ENCODE measurements at places on chromosomes 7 and 10. TPM values are rescaled to one million over a fixed set of nuclear protein-coding genes. Genes with fewer than 3 reads are reported as not detected.

- no peak overlapping the region for H3K27ac ChIP-seq
- H3K27me3 ChIP-seq = no peaks in the 10 kb centered on the region
- H3K4me1 ChIP-seq = no peaks in the 10 kb centered on the region
- no peak for DNase-seq
- H3K4me3 ChIP-seq = no peak overlapping the region
These were observed 142.6 kb upstream of the RNF32 start for GRCh38 chr7:156497776-156498509.

DNA sequence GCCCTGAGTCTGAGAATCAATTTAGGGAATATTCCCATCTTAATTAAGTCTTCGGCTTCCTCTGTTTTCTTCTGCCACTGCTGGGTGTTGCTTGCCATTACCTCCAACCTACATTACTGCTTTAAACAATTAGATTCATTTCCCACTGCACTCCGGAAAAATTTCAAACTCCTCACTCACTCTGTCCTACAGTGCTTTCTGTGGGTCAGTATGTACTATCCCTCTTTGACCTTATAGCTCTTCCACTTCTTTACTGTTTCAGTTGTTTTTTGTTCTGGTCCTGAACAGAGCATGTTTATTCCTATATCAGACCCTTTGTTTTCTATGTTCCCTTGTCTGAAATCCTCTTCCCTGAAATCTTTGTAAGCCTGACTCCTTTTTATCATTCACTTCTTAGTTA, 160.6 kb downstream of the MAGI2 start:
- peaks cover 14% of the 10 kb centered on the region for H3K4me1 ChIP-seq
- H3K36me3 ChIP-seq = no peaks in the 10 kb centered on the region
- H3K27me3 ChIP-seq = no peaks in the 10 kb centered on the region
- no peak overlapping the region for H3K27ac ChIP-seq
- DNase-seq = no peak

DNA sequence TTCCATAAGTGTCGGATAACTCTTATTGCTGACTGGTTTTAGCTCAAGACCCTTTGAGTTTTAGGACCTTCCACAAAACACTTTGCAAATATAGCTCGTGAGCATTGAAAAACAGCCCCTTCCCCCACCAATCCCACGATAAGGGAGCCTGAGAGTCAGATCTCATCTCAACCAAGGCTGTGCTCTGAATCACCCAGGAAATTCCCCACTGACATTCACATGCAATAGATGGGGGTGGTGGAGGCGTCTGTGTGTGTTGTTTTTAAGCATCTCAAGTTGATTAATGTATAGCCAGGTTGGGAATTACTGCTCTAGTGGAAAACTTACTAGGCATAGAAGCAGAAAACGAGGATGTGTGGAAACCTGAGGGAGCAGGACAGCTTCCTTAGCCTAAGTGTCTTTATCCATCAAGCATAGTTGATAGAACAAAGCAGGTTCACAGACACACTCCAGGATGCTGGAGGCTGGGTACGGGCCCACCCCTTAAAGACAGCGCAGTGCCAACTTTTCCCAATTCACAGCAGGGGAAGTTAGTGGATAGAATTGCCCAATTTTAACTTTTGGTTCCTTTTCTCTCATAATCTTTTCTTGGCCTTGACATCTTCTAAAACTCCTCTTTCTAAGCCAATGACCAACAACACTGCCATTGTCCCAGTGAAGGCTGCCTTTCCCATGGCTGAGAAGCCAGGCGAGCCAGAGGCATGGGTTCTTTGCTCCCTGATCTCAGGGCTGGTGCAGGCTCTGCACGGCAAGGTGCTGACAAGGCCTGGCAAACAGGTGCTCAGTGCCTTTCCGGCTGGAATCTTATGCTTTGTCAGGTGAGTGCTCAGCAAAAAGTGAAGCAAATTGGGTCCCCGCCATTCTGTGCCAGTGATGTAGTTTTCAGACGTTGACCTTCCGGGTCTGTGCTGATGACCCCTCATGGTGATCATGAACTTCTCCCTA, 98.5 kb upstream of the INSIG1 start:
- H3K4me3 ChIP-seq = no peak overlapping the region
- H3K27ac ChIP-seq = no peak overlapping the region
- peaks cover 2% of the 10 kb centered on the region for H3K36me3 ChIP-seq
- DNase-seq = no peak
- H3K27me3 ChIP-seq = no peaks in the 10 kb centered on the region

- H3K36me3 ChIP-seq = peaks cover 3% of the 10 kb centered on the region
- H3K27me3 ChIP-seq = no peaks in the 10 kb centered on the region
- no peak overlapping the region for H3K4me3 ChIP-seq
- H3K27ac ChIP-seq = peak overlapping the region; percentile 99
- H3K4me1 ChIP-seq = peaks cover 96% of the 10 kb centered on the region
These were observed 11.8 kb downstream of the HTRA1 start for GRCh38 chr10:122473116-122473515.

DNA sequence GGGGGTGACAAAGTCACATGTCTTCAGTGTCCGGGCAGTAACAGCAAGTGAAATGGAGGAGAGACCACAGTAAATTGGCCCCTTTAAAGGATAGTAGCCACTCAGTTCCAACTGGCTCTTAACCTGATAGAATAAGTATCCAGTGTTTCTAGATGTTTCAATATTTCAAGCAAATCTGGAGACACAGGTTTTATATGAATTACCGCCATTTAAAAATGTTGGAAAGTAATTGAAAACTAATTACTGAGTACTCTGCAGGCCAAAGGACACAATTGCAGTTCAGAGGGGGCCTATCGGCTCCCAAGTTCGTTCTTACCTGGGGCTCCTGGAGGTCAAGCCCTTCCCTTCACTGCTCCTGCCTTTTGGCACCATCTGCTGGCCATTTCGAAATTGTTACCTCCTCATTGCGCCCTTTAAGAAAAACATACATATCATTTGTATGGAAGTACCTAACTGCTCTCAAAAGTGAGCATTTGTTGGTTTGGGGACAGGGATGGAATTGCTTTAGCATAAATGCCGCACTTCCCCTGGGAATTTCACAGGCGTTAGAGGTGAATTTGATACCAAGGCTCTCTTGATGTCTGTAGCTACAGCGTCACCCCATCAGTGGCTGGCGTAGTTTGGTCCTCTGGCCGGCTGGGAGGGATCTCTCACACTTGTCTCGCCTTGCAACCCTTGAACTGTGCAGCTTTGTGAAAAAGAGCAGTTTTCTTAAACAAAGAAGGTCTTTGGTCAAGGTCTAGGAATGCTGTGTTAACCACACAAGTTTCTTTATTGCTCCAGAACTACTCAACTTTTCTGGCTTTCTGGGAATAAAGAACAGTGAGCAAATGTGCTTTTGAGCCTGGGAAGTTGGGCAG, 220.0 kb downstream of the ARHGAP21 start:
- no peak for DNase-seq
- peaks cover 4% of the 10 kb centered on the region for H3K4me1 ChIP-seq
- H3K36me3 ChIP-seq = peaks cover 8% of the 10 kb centered on the region
- H3K4me3 ChIP-seq = no peak overlapping the region
- no peak overlapping the region for H3K27ac ChIP-seq
- H3K27me3 ChIP-seq = no peaks in the 10 kb centered on the region

The CYP3A4 gene
- total RNA-seq = not detected

DNA sequence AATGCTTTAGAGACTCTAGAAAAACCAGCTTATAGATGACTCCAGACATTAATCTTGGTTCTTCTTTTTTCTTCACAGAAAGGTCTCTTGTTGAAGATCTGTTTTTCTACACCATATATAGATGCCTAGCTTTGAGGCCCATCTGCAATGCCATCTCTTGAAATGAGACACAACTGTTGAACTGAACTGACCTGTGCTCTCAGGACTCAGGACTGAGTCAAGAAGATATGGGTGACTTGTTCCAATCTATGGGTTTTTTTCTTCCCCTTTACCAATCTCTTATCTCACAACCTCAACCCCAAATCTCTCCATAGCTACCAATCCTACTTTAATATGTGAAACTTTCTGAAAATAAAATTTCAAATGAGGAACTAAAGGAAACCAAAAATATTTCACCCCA, 194.7 kb downstream of the SNX13 start:
- H3K27me3 ChIP-seq = no peaks in the 10 kb centered on the region
- no peak overlapping the region for H3K27ac ChIP-seq
- H3K4me3 ChIP-seq = no peak overlapping the region
- no peaks in the 10 kb centered on the region for H3K36me3 ChIP-seq
- no peak for DNase-seq

DNA sequence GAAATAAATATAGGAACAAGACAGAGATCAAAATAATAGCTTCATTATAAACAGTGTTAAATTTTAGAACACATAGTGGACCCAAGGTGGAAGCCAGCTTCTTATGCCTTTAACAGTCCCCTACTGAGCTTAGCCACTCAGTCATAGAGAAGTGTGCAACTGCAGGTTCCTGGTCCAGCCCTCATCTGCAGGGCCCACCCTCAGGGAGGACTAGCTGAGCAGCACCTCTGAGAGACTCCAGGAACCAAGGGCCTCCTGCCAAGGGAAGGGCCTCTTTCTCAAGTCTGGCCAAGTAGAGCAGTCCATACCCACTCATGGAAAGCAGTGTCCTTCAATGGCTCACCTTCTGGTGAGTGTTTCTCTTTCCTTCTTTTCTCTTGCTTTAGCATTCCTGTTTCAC, 173.7 kb upstream of the PRPS1L1 start:
- H3K4me1 ChIP-seq = no peaks in the 10 kb centered on the region
- H3K27me3 ChIP-seq = no peaks in the 10 kb centered on the region
- no peak overlapping the region for H3K4me3 ChIP-seq
- no peak for DNase-seq
- no peak overlapping the region for H3K27ac ChIP-seq

DNA sequence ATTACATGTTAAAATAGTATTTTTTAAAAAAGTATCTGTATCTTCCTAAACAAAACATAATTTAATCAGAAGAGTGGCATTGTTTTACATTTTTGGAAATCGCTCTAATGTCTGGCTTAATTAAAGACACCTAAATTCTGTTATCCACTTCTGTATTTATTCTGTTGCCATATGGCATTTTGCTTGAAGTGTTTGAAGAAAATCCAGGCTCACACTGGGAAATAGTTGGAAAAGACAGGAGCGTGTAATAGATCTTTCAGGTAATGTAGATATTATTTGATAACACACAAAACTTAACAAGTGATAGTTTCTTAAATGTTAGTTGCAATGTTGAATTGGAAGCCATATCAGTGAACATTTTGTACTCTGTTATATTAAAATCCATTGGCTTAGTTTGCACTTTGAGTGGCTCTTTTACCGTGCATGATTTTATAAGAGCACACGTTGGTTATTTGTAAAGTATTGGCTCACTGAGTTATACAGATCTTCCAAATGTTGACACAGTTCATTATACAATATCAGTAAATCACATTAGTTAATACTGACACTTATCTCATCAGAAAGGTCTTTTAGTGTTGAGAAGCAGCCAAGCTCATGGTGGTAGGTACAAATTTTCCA, 128.4 kb upstream of the NPVF start:
- no peak overlapping the region for H3K27ac ChIP-seq
- H3K4me3 ChIP-seq = no peak overlapping the region
- H3K36me3 ChIP-seq = no peaks in the 10 kb centered on the region

GRCh38 chr10:56745490-56745889, 384.4 kb upstream of the ZWINT start:
- DNase-seq = no peak
- no peaks in the 10 kb centered on the region for H3K36me3 ChIP-seq
- no peaks in the 10 kb centered on the region for H3K4me1 ChIP-seq

DNA sequence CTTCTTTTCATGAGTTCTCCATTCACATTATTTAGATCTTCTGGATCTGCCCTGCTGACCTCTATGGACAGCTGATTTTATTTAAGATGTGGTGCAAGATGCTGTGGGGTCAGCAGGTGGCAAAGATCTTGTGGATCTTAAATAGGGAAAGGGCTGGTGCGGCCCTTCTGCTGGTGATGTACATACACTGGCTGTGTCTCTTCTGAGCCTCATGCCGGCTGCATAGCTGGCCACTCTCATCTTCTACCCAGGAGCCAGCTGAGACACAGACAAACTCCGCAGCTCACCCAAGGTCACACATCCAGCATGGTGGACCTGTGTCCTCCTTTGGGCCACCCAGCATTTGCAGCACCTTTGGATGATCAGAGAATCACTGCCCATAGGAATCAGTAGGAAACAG, 9.7 kb downstream of the RBP3 start:
- no peak overlapping the region for H3K27ac ChIP-seq
- H3K4me3 ChIP-seq = no peak overlapping the region
- no peaks in the 10 kb centered on the region for H3K27me3 ChIP-seq
- H3K36me3 ChIP-seq = no peaks in the 10 kb centered on the region

The ZDHHC16 gene
- 64.8 TPM for total RNA-seq

GRCh38 chr7:28854750-28855074, 103.4 kb downstream of the TRIL start:
- H3K27ac ChIP-seq = no peak overlapping the region
- peak overlapping the region; percentile 71 for H3K4me3 ChIP-seq
- peaks cover 9% of the 10 kb centered on the region for H3K27me3 ChIP-seq
- H3K36me3 ChIP-seq = no peaks in the 10 kb centered on the region

GRCh38 chr10:86149257-86149656, 217.3 kb downstream of the GRID1 start:
- H3K4me1 ChIP-seq = no peaks in the 10 kb centered on the region
- H3K27me3 ChIP-seq = peaks cover 8% of the 10 kb centered on the region
- H3K36me3 ChIP-seq = no peaks in the 10 kb centered on the region
- H3K27ac ChIP-seq = no peak overlapping the region

The PHF14 gene
- 40.3 TPM for total RNA-seq

The FEZF1 gene
- not detected for total RNA-seq

Measured in chondrocyte (in vitro differentiated cells).